ENCODE measurements at places on chromosomes 1 and 21.
A peak's percentile ranks its signal among the peaks of the same experiment; 100 is the strongest.

- DNase-seq, result no peak
Measured at GRCh38 chr1:89807983-89808382, 12.8 kb upstream of the LRRC8D start.

GRCh38 chr1:41901551-41901950 is 17.2 kb downstream of the HIVEP3 start:
- no peak for DNase-seq

- peak; percentile 22 for DNase-seq
Measured at GRCh38 chr21:33657124-33657820, 15.0 kb downstream of the ITSN1 start.

GRCh38 chr1:237145379-237146135 is 103.6 kb downstream of the RYR2 start:
- DNase-seq, result no peak

DNA sequence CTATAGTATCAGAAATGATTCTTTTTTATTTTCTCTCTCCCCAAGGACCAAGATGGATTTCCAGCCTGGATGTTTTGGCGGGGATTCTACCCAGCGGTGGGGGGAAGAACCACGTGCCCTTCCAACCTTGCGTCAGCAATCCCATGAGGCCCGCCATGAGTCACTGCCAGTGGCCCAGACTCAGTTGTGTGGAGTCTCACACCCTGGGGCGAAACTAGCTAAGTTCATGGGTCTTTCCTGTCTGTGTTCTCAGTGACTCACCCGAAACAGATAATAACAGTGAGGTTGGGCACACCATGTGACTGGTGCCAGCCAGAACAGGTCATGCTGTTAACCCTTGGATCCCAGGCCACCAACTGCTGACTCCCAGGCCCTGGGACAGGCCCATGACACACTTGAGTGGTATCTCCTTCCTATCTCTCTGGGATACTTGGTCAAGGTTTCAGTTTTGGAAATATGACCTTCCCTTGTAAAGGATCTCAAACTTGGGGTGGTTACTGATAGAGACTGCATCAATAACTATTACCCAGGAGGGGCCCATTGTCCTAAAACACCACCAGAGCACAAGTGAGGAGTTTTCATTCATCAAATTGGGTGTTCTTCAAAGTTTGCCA is 98.0 kb upstream of the DUSP10 start:
- DNase-seq, result no peak

- DNase-seq, result no peak
Measured at GRCh38 chr1:89176971-89177370, 1.2 kb upstream of the GBP7 start.

- no peak for DNase-seq
Measured at GRCh38 chr1:186627019-186627418, 53.2 kb downstream of the PTGS2 start.

GRCh38 chr1:2470290-2471158 is 5.6 kb upstream of the PLCH2 start:
- DNase-seq, result no peak

GRCh38 chr1:91621360-91621759 is 120.7 kb downstream of the CDC7 start:
- no peak for DNase-seq

Data from globus pallidus (tissue), 1 donor.